ENCODE measurements at places on chromosomes 5 and 9.

- DNase-seq, result no peak
Observed at GRCh38 chr5:98205691-98206461, 567.6 kb upstream of the RGMB start.

DNA sequence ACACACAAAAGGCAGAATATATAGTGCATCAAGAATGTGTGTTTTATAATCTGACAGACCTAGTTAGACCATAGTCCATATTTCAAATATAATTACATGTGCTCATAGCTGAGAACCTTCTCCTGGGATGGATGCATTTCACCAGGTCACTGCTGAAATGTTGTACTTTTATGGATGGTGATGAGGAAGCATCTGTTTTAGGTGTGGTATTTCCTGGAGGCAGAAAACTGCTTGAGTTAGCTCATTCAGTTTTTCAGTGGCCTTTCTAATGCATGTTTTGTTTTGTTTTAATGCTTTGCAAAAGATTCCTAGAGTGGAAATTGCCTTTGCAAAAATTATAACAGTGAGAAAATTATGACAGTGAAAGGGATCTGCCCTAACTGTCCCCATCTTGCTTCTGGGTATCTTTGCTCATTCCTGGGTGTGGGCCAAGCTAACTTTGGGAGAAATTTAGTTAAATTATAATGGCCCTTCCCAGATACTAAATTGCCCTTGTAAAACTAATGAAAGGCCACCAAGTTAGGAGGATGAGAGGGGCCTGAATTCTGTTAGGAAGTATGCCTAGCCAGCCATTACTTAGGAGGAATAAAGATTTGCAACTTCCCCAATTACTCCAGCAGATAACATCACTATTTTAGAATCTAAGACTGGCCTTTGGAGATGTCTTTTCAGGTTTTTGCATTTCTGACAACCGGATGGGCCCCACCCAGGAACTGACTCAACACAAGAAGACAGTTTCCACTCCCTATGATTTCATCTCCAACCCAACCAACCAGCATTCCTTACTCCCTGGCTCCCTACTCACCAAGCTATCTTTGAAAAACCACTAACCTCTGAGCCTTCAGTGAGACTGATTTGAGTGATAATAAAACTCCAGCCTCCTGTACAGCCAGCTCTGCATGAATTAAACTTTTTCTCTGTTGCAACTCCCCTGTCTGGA, 7.0 kb upstream of the IL12B start:
- DNase-seq, result peak; percentile 26

- no peak for DNase-seq
Observed at GRCh38 chr5:79436821-79437220, 77.1 kb downstream of the HOMER1 start.

- DNase-seq, result no peak
Observed at GRCh38 chr9:121259935-121260334, 8.0 kb upstream of the GSN start.

DNA sequence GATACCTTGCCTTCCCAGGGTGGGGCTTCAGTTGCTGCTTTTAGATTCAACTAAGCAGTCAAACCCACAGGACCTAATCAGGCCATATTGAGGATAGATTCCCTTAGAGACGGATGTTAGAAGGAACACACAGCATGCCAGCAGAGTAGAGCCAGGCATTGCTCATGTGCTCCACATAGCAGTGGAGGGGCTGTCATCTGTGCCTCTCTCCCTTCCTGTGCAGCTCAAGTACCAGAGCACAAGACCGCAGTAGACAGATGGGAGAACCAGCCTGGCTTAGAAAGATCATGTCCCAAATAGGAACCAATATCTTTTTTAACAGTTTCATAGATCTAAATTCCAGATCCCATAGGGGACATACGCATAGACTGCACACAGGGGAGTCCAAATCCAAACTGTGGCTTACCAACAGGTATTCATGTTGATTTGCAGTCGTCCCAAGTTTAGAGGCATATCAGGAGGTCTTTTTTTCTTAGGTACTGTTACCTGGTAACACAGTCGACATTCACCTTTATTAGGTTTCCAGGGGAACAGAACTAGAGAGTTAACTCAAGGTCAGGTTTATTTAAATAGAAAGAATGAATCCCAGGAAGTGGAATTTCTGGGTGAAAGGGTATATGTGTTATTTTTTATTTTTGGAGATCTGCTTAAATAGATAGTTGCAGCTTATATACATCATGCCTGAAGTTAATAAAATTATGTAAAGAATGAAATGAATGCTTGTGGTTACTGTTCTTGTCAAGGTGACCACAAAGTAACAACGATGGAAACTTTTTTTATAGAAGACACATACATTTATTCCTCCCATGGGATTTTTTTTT, 43.5 kb upstream of the PCAT7 start:
- DNase-seq, result no peak

GRCh38 chr9:37719526-37719925, 34.1 kb upstream of the TRMT10B start:
- DNase-seq, result no peak

DNA sequence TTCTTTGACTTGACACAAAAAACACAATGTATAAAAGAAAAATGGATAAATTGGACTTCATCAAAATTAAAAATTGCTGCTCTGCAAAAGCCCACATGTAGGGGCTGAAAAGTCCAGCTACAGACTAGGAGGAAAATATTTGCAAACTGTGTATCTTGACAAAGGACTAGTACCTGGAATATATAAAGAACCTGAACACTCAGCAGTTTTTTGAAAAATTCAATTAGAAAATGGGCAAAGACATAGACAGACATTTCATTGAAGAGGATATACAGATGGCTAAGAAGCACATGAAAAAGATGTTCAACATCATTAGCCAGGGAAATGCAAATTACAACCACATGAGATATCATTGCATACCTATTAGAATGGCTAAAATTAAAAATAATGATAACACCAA, 18.5 kb upstream of the TAL2 start:
- DNase-seq, result no peak
